Endothelial cell (in vitro differentiated cells): ENCODE measurements at places on chromosomes 5 and 9.
A peak's percentile ranks its signal among the peaks of the same experiment; 100 is the strongest.

GRCh38 chr9:130570208-130570607 lies 9.2 kb upstream of the FUBP3 start:
- no peak for DNase-seq

GRCh38 chr5:59873113-59873512 lies 20.4 kb downstream of the PDE4D start:
- no peak for DNase-seq

- no peak for DNase-seq
Measured at GRCh38 chr5:158938200-158938599, 161.5 kb downstream of the EBF1 start.

- DNase-seq: no peak
Measured at GRCh38 chr9:84773022-84773421, 103.5 kb downstream of the NTRK2 start.

- DNase-seq: no peak
Measured at GRCh38 chr5:125226825-125227224, 480.4 kb upstream of the ZNF608 start.

DNA sequence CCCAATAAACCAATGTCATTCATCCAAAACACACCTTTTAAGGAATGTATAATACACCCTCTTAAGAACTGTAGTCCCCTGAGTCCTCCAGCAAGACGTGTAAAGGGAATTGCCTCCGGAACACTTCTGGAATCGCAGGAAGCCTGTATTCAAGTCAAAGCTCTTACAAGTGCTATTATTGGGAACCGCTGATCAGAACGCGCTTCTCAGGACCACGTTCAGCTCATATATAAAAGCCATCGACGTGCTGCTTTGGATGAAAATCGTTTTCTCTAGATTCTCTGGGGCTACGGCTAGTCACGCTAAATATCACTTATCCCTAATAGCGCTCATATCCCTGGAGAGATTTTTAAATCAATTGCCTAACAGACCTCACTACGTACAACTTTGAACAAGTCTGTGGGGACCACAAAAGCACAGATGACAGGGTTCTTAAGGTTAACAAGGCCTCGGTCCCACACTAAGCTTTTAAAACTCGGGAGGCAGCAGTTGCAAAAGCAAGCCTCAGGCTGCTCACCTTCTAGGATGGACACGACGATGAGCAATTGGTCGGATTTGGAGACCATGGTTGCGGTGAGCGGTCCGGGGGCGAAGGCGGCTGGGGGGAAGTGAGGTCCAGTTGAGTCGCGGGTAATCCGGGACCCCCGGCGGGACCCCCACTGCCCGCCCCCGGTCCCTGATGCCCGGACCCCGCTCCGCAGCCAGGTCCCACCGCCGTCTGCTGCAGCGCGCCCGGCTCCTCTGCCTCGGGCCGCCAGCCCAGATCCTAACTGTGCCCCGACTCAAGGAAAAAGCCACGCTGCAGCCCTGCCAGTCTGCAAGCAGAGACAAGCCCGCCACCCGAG lies 548 bp downstream of the CEP120 start:
- DNase-seq: no peak

DNA sequence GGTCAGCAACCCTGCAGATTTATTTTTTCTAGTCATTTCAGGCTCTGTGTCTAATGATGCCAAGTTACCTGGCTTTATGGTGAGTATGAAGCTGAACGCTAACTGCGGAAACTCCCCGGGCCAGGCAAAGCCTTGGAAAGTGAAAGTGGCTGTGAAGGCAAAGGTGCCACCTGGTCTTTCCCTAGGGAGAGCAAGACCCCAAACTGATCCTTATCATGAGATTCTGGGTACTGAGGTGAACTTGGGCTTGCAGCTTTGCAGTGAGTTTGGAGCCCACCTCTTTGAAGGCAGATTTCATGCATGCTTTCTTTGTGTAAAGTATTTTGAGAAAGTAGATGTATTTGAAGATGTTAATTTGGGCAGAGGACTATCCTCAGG lies 63.3 kb downstream of the CARTPT start:
- no peak for DNase-seq

DNA sequence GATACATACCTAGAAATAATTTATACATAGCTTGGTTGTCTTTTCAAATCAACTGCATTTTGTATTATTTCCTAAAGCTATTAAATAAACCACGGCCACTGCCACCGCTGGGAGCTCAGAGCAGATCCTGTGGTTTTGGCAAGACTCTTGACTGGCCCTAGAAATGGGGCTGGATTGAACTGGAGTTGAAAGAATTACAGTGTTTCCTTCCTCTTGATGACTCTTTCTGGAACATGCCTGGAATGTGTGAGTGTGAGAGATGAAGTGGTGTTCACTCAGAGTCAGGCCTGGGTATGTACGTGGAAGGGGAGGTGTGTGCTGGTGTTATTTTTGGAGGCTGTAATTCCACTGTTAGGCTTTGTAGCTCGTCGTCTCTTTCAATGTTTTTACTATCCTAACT lies 45.9 kb downstream of the TEK start:
- DNase-seq: no peak

GRCh38 chr5:169328401-169328800 lies 27.5 kb upstream of the SLIT3 start:
- no peak for DNase-seq

DNA sequence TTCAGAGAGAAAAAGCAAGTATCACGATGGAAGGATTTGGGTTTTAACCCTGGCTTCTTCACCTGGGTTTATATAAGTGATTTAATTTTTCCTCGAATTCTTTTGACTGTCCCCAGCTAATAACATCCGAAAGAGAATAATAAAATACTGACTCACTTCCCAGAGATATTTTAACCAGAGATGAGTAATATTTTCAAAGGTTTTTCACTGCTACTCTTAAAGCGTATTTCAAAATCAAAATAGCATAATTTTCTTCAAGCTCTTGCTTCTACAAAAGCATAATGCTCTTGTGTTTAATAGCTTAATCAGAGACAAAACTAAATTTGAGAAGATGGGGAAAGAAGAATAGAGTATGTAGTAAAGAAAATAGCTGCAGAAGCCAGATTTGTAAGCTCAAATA lies 215.2 kb upstream of the PTGER4 start:
- DNase-seq: no peak

DNA sequence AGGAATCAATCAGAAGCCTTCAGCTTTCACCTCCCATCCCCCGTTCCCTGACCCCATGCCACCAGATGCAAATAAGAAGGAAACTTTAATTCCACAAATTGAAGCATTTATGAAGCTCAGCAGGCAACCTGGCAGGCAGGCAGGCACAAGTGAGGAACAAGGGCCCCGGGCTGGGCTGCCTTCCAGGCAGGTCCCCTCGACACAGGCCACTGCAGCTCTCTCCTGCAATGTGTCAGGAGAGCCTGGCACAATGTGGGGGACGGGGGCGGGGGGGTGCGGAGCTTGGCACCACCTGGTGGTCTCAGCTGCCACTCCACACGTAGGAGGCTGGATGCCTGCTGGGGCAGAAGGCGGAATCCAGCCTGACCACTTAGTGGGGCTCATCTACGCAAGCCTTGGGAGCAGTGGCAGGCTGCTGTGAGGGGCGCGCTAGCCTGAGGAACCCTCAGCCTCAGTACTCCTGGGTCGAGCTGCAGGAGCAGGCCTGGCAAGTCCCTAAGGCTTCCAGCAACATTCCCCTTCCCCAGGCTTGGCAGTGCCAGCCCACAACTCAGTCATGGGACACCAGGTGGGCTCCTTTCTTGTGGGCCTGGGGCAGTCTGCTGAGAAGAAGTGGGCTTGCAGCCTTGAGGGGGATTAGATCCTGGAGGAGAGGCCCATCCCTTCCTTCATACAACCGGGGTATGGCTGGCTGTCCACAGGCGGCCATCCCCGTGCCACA lies 50.2 kb upstream of the KCNMB1 start:
- no peak for DNase-seq

DNA sequence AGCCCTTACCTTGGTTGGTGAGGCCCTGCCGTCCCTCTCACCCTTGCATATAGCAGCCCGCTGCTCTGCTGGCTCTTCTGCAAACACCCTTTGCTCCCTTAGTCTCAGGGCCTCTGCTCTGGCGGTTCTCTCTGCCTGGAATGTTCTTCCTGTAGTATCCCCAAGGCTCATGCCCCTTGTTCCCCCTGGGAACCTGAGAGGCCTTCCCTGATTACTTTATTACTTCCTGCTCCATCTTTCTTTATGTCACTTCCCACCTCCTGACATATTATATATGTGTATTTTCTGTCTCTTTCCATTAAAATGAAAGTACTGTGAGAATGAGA lies 73.9 kb upstream of the SPRY4 start:
- no peak for DNase-seq

DNA sequence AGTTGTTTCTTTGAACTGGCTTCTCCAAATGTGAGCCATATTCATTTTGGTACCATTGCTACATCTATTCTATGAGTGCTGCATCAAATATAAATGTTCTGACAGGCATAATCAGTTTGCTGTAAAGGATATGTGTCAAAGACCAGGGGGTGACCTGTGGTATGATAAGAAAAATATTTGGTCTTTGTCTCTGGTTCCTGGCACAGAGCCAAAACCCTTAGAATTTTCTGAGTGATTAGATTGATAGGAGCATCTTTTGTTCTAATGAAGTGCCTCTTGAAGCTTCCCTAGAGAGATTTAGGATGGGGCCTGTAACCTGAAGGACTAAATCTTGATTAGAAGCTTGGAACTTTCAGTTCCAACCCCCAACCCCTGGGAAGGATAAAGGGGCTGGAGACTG lies 256.3 kb downstream of the NNT start:
- no peak for DNase-seq

- no peak for DNase-seq
Measured at GRCh38 chr5:98204798-98205197, 568.7 kb upstream of the RGMB start.

GRCh38 chr5:148828511-148829247 lies 2.3 kb downstream of the ADRB2 start:
- DNase-seq: no peak

GRCh38 chr9:99005651-99006050 lies 61.9 kb downstream of the COL15A1 start:
- DNase-seq: no peak

GRCh38 chr9:115262477-115262876 lies 144.5 kb upstream of the TNC start:
- no peak for DNase-seq

DNA sequence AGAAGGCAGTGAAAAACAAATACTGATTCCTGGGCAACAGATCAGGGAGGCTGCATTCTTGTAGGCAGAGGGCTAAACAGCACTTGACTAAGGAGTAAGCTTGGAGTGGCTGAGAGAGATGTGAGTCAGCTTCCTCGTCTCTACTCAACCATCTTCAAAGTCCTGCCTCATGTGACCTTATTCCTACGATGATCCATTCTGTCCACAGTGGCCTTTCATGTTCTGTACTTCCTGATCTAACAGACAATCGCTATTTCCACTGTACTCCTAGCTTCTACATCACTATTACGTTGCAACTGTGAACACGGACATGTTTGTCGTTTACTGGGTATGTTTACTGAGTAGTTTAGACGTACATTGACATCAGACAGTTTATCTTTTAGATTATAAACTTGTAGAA lies 365.4 kb downstream of the ARL15 start:
- DNase-seq: no peak

DNA sequence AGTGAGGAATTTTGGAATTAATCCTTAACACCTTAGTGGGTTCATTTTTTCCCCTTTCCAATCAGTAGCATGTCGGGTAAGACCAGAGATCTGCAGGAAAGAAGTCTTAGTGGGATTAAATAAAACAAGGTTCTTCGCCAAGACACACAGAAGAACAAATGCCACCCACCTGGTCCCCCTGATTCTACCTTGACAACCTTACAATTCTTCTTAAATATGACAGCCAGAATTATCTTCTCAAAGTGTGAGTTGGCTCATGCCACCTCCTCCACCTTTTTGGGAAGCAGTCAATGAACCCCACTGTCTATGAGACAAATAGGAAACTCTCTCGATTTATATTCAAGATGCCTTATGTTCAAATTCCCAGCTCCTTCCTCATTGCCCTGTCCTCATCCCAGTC lies 105.1 kb downstream of the BRINP1 start:
- no peak for DNase-seq

DNA sequence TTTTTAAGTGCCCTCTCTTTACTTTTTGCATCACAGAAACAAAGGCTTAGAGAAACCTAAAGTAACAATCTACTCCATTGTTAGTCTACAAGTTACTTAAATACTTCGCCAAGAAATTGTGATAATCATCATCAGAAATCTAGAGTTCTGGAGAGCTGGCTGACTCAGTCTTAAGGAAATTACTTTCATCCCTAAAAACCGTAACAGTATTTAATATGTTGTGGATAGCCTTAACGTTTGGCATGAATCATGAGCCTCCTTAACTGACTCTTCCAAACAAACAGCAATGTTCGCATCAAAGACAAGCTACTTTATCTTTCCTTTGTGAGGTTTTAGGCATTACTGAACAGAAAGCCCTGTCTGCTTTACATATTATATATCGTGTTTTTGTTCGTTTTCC lies 128.7 kb downstream of the NIPBL start:
- DNase-seq: no peak

GRCh38 chr5:45109636-45110035 lies 300.9 kb downstream of the MRPS30 start:
- DNase-seq: no peak

DNA sequence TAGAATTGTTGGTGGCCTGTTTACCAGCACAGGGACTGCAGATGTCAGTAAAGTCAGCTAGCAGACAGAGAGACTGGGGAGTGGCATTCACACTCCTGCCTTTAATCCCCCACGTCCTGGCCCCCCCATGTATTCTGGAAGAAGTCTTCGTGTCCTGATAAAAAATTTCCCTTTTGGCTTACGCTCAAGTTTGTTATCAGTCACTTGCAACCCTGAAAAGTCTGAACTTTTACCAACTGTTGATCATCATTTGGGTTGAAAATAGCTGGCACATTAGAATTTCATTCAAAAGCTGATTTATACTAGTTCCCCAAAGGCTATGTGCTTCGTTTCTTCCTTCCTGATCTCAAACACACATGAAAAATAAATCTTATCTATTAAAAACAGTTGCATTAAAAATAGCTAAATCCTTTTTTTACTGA lies 5.8 kb upstream of the CRHBP start:
- no peak for DNase-seq

- no peak for DNase-seq
Measured at GRCh38 chr9:32502464-32502863, 23.5 kb downstream of the RIGI start.

- no peak for DNase-seq
Measured at GRCh38 chr9:108002371-108002956, 512.9 kb upstream of the KLF4 start.

GRCh38 chr5:164235300-164235891 lies 730.0 kb downstream of the MAT2B start:
- no peak for DNase-seq

DNA sequence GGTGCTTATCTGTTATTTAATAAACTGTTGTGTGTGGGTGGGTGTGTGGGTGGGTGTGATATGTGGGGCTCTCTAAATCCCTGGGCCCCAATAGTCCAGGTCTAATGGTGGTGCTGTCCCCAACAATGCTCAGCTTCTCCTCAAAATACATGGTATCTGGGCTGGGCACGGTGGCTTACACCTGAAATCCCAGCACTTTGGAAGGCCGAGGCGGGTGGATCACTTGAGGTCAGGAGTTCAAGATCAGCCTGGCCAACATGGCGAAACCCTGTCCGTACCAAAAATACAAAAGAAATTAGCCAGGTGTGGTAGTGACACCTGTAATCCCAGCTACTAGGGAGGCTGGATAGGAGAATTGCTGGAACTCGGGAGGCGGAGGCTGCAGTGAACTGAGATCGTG lies 4.5 kb upstream of the ORM1 start:
- no peak for DNase-seq

GRCh38 chr9:21317956-21318923 lies 13.1 kb upstream of the IFNA5 start:
- DNase-seq: peak; percentile 38
